ENCODE measurements at places on chromosomes 11 and 22. TPM values are rescaled to one million over a fixed set of nuclear protein-coding genes. Genes with fewer than 3 reads are reported as not detected.

Gene CREB3L1
- total RNA-seq: not detected

Gene MMP27
- not detected for total RNA-seq

Gene IRF7
- total RNA-seq: 44.0 TPM

Gene ELFN2
- 0.10 TPM for total RNA-seq

Gene REXO2
- total RNA-seq: 30.1 TPM

Gene ANO1
- 0.34 TPM for total RNA-seq

Gene CTSW
- 52.7 TPM for total RNA-seq

Gene RFPL1
- not detected for total RNA-seq

Gene HSPB2
- total RNA-seq: not detected

Gene SLC43A3
- total RNA-seq: 13.8 TPM

DNA sequence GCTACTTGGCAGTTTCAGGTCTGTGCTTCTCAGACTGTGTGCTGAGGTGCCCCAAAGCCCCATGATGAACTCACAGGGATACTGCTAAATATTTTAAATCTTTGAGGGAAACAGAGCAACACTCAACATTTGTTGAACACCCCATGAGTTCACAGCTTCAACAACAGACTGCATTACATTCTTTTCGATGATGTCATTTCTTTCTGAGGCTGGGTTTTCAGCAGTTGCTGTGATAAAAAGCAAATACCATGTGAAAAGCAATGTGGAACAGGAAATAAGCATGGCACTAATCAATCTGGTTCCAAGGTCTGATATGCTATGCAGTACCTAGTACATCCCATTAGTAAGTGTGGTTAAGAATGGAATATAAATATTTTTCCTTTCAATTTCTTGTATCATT, 82.7 kb downstream of the RPL27A start:
- H3K4me1 ChIP-seq: no peaks in the 10 kb centered on the region
- H3K27me3 ChIP-seq: peaks cover 14% of the 10 kb centered on the region
- no peak overlapping the region for H3K27ac ChIP-seq
- no peak for DNase-seq

- H3K27me3 ChIP-seq: no peaks in the 10 kb centered on the region
- no peaks in the 10 kb centered on the region for H3K4me1 ChIP-seq
- DNase-seq: no peak
- H3K36me3 ChIP-seq: no peaks in the 10 kb centered on the region
- no peak overlapping the region for H3K4me3 ChIP-seq
Measured at GRCh38 chr22:33710326-33710725, 209.9 kb downstream of the LARGE1 start.

- H3K4me3 ChIP-seq: no peak overlapping the region
- peaks cover 8% of the 10 kb centered on the region for H3K36me3 ChIP-seq
- H3K27me3 ChIP-seq: no peaks in the 10 kb centered on the region
Measured at GRCh38 chr22:44120314-44120704, 60.4 kb upstream of the PARVG start.

- H3K27me3 ChIP-seq: no peaks in the 10 kb centered on the region
- no peak overlapping the region for H3K4me3 ChIP-seq
- H3K27ac ChIP-seq: no peak overlapping the region
- DNase-seq: no peak
- no peaks in the 10 kb centered on the region for H3K4me1 ChIP-seq
- H3K36me3 ChIP-seq: no peaks in the 10 kb centered on the region
Measured at GRCh38 chr11:106889718-106890117, 128.6 kb downstream of the GUCY1A2 start.

DNA sequence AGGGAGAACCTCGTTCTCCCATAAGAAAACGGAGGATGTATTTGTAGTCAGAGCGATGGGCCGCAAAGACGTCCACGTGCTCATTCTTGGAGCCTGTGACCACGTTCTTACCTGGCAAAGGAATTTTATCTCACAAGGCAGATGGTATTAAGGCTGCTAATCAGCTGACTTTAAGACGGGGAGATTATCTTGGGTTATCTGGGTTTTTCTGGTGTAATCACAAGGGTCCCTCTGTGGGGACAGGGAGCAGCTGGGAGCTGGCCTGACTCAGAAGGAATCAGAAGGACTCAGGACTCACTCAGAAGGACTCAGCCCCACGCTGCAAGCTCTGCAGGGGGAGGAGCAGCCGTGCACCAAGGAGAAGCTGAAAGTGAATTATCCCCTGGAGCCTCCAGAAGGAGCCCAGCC, 7.5 kb upstream of the SIGIRR start:
- H3K27me3 ChIP-seq: no peaks in the 10 kb centered on the region
- no peaks in the 10 kb centered on the region for H3K4me1 ChIP-seq
- H3K36me3 ChIP-seq: peaks cover 6% of the 10 kb centered on the region
- no peak for DNase-seq

DNA sequence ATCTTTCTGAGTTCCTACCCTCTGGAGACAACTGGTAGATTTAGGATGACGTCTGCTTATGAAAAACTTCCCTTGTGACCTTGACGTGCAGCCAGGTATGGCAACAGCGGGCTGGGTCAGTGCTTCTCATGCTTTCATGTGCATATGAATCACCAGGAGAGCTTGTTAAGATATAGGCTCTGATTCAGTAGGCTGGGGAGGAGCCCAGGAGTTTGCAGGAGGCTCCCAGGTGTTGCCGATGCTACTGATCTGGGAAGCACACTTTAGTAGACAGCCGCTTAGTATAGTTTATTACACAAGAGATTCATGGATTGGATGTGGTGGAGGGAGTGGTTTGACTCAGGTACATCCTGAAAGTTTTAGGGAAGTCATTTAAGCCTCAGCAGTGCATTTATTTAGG, 23.8 kb downstream of the DIXDC1 start:
- peaks cover 5% of the 10 kb centered on the region for H3K27me3 ChIP-seq
- no peak for DNase-seq
- H3K36me3 ChIP-seq: no peaks in the 10 kb centered on the region
- no peak overlapping the region for H3K27ac ChIP-seq

- no peak overlapping the region for H3K27ac ChIP-seq
- H3K27me3 ChIP-seq: peaks cover 72% of the 10 kb centered on the region
- no peaks in the 10 kb centered on the region for H3K4me1 ChIP-seq
- no peak for DNase-seq
- no peak overlapping the region for H3K4me3 ChIP-seq
Measured at GRCh38 chr11:132994966-132995365, 537.3 kb downstream of the OPCML start.

GRCh38 chr11:122100037-122100755, 15.8 kb downstream of the BLID start:
- DNase-seq: no peak
- H3K27ac ChIP-seq: no peak overlapping the region
- H3K27me3 ChIP-seq: peaks cover 54% of the 10 kb centered on the region
- H3K36me3 ChIP-seq: no peaks in the 10 kb centered on the region
- H3K4me3 ChIP-seq: peak overlapping the region; percentile 10

- H3K4me1 ChIP-seq: no peaks in the 10 kb centered on the region
- no peak overlapping the region for H3K27ac ChIP-seq
- H3K4me3 ChIP-seq: no peak overlapping the region
- peaks cover 43% of the 10 kb centered on the region for H3K27me3 ChIP-seq
Measured at GRCh38 chr11:71153005-71153390, 99.4 kb downstream of the SHANK2 start.
